Activated T-cell treated with anti-CD3 and anti-CD28 coated beads, Interleukin-2, amount 50 U/mL, for 24 hours (primary cell): ENCODE measurements at places on chromosomes 7 and 10.

- DNase-seq = no peak
Observed at GRCh38 chr7:149316606-149317005, 54.6 kb downstream of the ZNF783 start.

DNA sequence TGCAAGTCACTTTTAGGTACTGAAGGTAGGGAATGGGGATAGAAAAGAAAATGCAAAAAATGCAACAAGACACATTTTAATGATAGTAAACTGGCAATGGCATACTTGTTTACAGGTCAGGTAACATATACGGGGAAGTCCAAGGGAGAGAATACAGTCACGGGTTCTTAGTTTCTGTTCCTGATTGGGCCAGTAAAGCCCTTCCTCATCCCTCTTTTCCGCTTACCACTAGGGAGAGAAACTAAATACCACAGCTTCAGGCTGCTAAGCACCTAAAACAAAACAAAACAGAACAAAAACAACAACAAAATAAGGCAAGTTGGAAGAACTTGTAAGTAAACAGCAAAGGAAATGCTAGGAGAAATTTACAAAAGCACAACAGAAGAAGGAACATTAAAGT lies 65.2 kb upstream of the OGDHL start:
- DNase-seq = no peak

DNA sequence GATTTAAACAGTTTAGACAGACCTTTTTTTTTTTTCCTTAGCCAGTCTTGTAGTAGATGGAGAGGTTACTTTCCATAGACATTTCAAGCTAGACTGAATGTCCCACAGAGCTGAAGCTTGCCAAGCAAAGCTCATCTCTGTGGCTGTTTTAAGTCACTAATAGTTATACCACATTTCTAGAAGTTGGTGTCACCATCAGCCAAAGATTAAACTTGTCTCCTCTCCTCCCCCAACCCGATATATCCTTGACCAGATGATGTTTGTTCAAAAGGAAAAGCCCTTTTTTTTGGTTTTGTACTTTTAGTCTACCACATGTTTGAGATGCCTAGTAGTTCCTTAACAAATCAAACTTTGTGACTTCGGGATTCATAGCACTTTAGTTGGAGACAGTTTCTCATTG lies 66.1 kb downstream of the ADD3 start:
- no peak for DNase-seq

DNA sequence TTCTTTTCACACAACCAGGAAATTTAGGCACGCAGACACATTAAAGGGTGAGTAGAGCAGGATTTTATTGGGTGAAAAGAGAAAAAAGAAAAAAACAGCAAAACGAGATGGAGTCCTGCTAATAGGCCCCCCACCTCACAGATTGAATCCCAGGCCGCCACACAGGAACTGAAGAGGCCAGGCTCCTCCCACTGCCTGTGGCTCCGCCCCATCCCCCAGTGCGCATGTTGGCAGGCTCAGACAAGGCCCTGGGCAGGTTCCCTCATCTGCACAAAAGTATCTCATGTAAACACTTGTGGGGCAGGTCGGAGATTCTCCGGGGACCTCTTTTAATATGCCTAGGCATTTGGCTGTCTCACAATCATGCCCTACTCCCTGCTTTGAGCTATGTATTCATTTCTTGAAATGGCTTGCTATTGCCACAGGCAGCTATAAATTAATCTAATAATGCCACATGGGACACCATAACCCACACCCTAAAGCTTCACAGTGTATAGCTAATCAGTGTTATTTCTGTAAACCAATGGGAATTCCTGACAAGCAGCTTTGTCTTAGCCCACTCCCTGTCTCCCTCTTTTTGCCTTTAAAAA lies 76.2 kb upstream of the KIF5B start:
- no peak for DNase-seq

GRCh38 chr10:29389493-29389892 lies 100.6 kb downstream of the LYZL1 start:
- no peak for DNase-seq

- no peak for DNase-seq
Observed at GRCh38 chr10:71575451-71575850, 144.1 kb downstream of the C10orf105 start.
